ENCODE measurements at places on chromosomes 1 and 21. TPM values are rescaled to one million over a fixed set of nuclear protein-coding genes. Genes with fewer than 3 reads are reported as not detected.

GRCh38 chr1:185073725-185074124 lies 28.4 kb downstream of the RNF2 start:
- no peak for DNase-seq

- peak; percentile 31 for DNase-seq
Observed at GRCh38 chr21:46130831-46131587, 24.4 kb downstream of the FTCD start.

DNA sequence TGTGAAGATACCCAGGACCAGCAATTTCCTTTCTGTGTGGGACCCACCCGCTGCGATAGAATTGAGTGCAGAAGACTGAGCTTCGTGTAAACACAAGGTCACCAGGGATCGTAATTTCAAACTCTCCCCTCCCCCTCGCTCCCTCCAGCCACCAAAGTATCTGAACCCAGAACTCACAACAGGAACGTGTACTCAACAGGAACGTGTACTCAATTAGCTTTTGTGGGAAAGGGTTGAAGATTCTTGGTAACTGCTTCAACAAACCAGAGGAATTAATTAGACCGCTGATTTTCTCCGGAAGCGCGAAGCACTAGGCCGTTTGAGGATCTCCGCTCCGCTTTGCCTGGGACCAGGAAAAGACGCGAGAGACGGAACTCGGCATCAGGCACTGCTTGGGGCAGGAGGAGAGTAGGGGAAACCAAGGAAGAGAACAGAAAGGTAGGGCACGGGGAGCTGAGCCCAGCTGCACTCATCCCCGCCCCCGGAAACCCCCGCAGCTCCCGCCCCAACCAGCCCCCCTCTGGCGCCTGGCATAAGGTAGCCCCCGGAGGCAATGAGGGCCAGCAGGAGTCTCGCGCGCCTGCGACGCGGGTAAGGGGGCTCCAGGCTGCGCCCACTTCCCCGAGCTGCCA lies 453 bp downstream of the DRAM2 start:
- DNase-seq: peak; percentile 39

- no peak for DNase-seq
Observed at GRCh38 chr1:215484171-215484939, 82.7 kb upstream of the KCTD3 start.

- peak; percentile 25 for DNase-seq
Observed at GRCh38 chr1:42046761-42047507, 106.3 kb upstream of the GUCA2B start.

The ITLN2 gene
- not detected for total RNA-seq

The OR14K1 gene
- total RNA-seq: not detected

The WLS gene
- total RNA-seq: 117 TPM

The FAM229A gene
- total RNA-seq: 2.2 TPM
